AG08396 (cell line): ENCODE measurements at places on chromosomes 12 and 14.

DNA sequence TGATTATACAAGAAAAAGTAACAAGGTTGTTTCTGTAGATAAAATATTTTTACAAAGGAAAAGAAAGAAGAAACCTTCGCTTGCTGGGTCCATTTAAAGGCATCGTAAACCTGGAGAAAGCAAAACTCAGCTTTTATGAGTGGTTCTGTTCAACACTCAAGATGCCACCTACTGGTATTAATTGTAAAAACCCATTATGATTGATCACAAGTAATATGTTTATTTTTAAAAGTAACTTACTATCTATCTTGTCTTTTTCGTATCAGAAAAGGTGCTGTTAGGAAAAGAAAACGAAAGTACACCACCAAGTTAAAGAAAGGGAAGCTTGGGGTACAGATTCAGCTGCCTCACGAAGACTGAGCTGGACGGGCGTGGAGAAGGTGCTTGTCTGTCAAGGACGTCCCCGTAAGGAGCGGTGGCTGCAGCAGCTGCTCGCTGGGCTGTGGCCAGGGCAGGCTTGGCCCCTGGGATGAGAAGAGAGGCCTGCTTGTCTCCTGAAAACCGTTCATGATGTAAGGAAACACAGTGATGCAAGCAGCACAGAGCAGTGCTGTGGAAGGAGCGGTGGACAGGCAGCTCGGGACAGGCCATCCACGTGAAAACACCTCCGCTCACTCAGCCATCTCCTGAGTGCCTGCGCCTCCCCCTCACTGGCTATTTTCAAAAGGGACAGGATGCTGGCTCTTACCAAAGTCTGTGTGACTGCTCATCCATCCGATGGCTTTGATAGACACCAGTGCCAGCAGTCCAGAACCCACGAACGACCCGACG lies 25.0 kb downstream of the SLC15A4 start:
- DNase-seq: no peak

- no peak for DNase-seq
These were observed 179.7 kb downstream of the PDZRN4 start for GRCh38 chr12:41367726-41368405.

DNA sequence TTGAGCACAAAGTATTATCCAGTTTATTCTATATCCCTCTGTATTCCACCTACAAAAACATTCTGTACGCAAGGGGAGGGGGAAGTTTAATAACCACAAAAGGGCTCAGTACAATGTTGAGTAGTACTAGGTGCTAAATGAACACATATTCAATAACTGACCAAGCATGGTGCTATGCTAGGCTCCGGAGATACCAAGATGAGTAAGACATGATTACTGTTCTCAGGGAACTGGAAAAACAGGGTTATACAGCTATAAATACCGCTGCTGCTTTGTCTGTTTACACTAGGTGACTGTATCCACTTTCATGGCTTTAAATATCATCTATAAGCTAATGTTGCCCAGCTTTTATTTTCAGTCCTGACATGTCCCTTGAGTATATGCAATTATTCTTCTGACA lies 135.8 kb downstream of the INSM2 start:
- peak; percentile 27 for DNase-seq

GRCh38 chr12:105462831-105463230 lies 132.3 kb downstream of the C12orf75 start:
- DNase-seq: no peak

DNA sequence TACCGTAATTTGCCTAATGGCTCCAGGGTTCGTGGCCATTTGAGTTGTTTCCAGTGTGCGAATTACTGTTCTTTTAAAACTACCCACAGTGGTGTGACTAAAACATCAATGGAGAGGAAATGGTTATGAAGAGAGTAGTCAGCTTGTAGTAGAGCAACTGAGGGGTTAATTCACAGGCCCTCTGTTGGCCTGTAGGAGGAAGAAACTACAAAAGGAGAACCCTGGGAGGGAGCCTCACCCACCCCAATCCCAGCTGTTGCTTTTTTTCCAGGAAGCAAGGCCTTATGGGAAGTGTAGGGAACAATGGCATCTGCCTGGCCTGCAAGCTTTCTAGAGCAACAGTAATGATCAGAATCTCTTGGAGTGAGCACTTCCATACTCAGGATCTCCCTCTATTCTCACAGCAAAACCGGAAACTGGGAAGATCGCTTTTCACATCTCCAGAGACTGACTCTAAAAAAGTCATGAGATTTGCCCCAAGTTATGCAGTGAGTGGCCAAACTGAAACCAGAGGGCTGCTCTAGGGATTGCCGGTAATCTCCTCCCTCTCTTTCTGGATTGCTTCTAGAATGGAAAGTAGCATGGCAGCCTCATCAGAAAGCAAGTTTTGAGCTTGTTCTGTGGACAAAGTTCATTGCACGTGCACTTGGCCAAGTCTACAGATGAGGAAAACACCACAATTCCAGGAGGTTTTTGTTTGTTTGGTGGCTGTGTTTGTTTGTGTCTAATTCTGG lies 125.3 kb upstream of the PWP1 start:
- DNase-seq: no peak

- peak; percentile 73 for DNase-seq
These were observed 34.9 kb downstream of the KRT80 start for GRCh38 chr12:52156757-52157565.

GRCh38 chr14:100875861-100876590 lies 27.5 kb downstream of the RTL1 start:
- no peak for DNase-seq

DNA sequence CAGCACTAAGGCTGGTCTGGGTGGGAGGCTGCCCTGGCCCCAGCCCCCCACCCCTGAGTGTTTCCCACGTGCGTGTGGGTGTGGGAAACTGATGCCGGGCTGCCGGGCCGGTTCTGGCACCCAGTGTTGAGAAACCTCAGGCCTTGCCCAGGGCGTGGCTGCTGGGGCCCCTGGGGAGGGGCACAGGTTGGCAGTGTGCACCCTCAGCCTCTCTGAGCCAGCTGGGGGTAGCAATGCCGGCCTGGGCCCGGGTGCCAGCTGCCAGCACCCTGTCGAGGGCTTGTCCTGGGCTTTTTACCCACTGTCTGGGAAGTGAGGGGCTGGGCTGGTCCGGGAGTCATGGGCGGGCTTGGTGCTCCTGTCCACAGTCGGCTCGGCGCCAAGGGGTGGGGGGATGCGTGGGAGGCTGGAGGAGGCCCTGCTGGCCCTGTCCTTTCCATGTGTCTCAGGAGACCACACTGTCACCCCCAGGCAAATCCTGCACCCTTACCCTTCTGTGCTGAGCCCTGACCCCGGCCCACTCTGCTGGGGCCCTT lies 15.7 kb downstream of the ASPG start:
- no peak for DNase-seq
